ENCODE measurements at places on chromosomes 1 and 21.

GRCh38 chr1:179744401-179745130 lies 1.5 kb downstream of the FAM163A start:
- no peak for DNase-seq

GRCh38 chr1:9537863-9538668 lies 1.2 kb upstream of the SLC25A33 start:
- no peak for DNase-seq

- no peak for DNase-seq
Measured at GRCh38 chr1:56285554-56286402, 293.6 kb downstream of the PLPP3 start.

GRCh38 chr1:111290630-111291029 lies at the start of gene CHIA:
Gene CHIA (plus strand): TSS chr1:111290851. CDS start chr1:111310468, 19,617 bp downstream.
- peak; percentile 96 for DNase-seq

Data from NCI-H1105 (cell line).